Karpas-422 (cell line): ENCODE measurements at places on chromosomes 3 and 15.

DNA sequence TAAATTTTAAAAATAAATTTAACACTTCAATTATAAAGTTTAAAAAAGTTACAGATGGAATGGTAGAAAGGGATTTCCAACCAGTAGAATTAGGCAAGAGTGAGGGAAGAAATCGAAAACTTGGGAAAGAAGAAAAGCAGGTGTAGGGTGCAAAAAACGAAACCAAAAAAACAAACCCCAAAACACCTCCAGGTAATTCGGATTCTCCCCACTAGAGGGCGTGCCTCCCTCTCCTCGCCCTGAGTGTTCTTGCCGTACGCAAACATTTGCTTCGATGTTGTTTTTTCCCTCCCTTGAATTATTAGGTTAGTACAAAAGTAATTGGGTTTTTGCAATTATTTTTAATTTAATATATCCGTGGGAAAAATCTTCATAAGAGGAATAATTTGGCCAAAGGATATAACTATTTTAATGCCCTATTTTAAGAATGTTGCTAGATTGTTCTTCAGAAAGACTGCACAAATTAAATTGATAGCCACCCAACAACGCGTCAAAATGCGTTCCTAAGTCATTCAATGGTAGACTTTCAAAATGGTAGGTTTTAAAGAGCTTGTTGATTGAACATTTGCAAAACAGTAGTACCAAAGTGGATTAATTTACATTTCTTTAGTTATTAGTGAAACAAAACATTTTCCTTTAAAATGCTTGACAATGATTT is 63.7 kb downstream of the SLC30A4 start:
- H3K27ac ChIP-seq, result no peak overlapping the region
- peak; percentile 87 for DNase-seq
- H3K27me3 ChIP-seq, result no peaks in the 10 kb centered on the region
- peak overlapping the region; percentile 73 for H3K4me3 ChIP-seq
- H3K4me1 ChIP-seq, result peaks cover 15% of the 10 kb centered on the region

DNA sequence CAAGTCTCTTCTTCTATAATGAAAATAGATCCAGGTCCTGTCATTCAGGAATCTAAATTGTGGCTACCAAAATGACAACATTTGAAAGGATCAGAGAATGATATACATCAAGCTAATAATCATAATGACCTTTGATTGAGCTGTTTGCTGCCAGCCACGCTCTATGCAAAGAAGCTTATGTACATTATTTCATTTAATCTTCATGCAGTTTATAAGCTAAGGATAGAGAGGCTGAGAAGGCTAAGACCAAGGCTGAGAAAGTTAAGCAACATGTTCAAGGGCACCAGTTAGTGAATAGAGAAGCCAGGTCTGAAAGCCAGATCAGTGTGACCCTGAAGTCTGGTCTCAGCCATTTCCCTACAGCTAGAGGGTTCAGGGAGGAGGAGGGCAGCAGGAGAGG is 29.4 kb downstream of the PAQR5 start:
- no peaks in the 10 kb centered on the region for H3K36me3 ChIP-seq
- H3K27me3 ChIP-seq, result no peaks in the 10 kb centered on the region
- no peak overlapping the region for H3K27ac ChIP-seq
- no peaks in the 10 kb centered on the region for H3K4me1 ChIP-seq
- H3K4me3 ChIP-seq, result no peak overlapping the region
- DNase-seq, result no peak

GRCh38 chr3:54962200-54962599 is 34.3 kb upstream of the LRTM1 start:
- DNase-seq, result no peak
- no peak overlapping the region for H3K27ac ChIP-seq
- H3K36me3 ChIP-seq, result no peaks in the 10 kb centered on the region
- no peak overlapping the region for H3K4me3 ChIP-seq

GRCh38 chr15:60800299-60801072 is 321.5 kb upstream of the ICE2 start:
- DNase-seq, result no peak
- no peaks in the 10 kb centered on the region for H3K36me3 ChIP-seq
- H3K27me3 ChIP-seq, result no peaks in the 10 kb centered on the region; the same call in 1 of the 2 replicates
- H3K4me1 ChIP-seq, result peaks cover 8% of the 10 kb centered on the region

DNA sequence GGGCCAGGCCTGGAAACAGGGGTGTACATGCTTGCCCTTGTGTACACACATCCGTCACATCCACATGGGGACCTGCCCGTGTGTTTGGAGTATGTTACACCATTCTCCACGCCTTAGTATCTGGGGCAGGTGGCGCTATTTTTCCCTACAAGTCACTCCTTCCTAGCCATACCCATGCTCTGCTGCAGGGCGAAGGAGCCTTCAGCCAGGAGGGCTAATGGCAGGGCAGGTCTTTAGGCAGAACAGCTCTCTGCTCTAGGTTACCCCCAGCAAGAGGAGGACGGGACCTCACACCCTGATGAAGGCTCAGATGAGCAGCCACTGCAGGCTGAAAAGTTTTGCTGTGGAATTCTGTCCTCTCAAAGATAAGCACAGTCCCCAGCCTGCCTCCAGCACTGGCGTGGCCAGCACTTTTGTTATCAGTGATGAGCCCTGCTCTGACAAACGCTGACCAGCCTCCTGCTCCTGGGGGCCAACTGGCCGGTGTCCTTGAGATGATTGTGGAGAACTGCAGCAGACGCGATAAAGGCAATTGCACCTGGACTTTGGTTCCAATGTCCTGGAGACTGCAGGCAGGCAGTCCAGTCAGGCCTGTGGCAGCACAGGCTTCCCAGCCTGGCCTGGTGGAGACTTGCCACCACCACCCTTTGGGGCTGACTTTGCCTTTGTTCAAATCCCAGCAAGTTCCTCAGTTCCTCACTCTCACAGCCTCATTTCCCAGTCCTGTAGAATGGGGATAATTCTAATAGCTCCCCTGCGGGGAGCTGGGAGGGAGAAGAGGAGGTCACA is 19.8 kb upstream of the PIGZ start:
- peaks cover 6% of the 10 kb centered on the region; the same call in 1 of the 2 replicates for H3K4me1 ChIP-seq
- H3K27me3 ChIP-seq, result no peaks in the 10 kb centered on the region
- H3K27ac ChIP-seq, result no peak overlapping the region

DNA sequence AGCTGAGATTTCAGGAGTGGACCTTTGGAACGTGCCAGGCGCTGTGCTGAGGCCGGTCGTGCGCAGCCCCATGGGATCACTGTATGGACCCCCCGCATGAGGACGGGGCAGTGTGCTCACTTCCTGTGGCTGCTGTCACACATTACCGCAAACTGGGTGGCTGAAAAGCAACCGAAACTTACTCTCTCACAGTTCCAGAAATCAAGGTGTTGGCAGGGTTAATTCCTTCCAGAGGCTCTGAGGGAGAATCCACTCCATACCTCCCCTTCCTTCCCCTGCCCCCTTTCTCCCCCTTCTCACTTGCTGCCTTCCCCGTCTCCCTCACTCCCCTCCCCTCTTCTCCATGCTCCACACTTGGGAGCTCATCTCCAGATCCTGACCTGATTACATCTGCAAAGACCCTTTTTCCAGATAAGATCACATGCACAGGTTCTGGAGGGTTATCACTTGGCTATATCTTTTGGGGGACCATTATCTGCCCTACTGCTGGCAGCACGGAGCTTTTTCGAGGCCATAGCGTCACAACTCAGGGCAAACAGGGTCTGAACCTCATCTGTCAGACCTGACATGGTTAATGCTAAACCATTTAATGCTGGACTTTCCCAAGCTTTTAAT is 41.2 kb downstream of the KLF13 start:
- DNase-seq, result no peak
- no peaks in the 10 kb centered on the region for H3K27me3 ChIP-seq
- no peak overlapping the region for H3K27ac ChIP-seq
- no peaks in the 10 kb centered on the region for H3K36me3 ChIP-seq
- H3K4me1 ChIP-seq, result peaks cover 39% of the 10 kb centered on the region
- H3K4me3 ChIP-seq, result no peak overlapping the region

DNA sequence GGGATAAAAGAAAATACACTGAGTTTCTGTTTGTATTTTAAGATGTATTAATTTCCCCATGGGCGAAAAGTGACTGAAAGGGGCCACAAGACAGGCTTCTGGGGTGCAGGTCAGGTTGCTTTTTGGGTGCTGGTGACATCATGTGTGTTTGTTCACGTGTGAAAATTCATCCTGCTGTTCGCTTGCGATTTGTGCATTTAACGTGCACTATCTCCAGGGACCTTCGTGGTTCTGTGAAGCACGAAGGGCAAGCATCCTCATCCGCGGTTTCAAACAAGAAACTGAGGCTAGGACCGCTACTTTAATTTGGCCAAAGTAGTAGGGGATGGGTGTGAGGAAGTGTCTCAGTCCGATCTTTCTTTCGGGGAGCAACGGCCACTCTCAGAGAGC is 1.6 kb upstream of the SMAD6 start:
- no peaks in the 10 kb centered on the region for H3K36me3 ChIP-seq
- H3K27me3 ChIP-seq, result no peaks in the 10 kb centered on the region
- peaks cover 22% of the 10 kb centered on the region for H3K4me1 ChIP-seq
- no peak overlapping the region for H3K27ac ChIP-seq
- peak; percentile 54 for DNase-seq

DNA sequence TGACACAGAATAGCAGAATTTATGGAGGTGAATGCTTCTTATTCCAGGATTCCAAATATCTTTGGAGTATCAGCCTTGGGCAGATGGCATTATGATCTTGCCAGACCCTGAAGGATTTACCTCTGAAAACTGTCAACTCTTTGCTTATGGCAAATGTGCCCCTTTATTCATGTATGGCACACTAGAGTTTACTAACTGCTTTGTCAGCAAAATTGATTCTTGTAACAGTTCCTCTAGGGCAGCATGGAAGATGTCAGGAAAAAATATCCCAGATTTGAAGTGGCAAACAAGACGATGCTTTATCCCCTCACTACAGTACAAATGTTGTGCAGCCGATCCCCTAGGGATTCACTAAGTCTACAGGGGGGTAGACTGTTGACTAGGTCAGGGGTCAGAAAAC is 79.7 kb downstream of the EDEM1 start:
- DNase-seq, result no peak
- H3K27me3 ChIP-seq, result no peaks in the 10 kb centered on the region
- no peak overlapping the region for H3K27ac ChIP-seq
- H3K36me3 ChIP-seq, result no peaks in the 10 kb centered on the region
- no peaks in the 10 kb centered on the region for H3K4me1 ChIP-seq
